ENCODE measurements at places on chromosomes 2 and 18. TPM values are rescaled to one million over a fixed set of nuclear protein-coding genes. Genes with fewer than 3 reads are reported as not detected.

ZAP70 gene
- not detected for total RNA-seq

FSIP2 gene
- total RNA-seq = 0.21 TPM

IGFBP5 gene
- 3.4 TPM for total RNA-seq

AFF3 gene
- not detected for total RNA-seq

SLC4A5 gene
- 0.24 TPM for total RNA-seq

LYPD6B gene
- 4.6 TPM for total RNA-seq

ABCB11 gene
- not detected for total RNA-seq

ABCG5 gene
- total RNA-seq = not detected

RESP18 gene
- total RNA-seq = not detected

MOCOS gene
- 15.9 TPM for total RNA-seq

TNFAIP6 gene
- total RNA-seq = 6.0 TPM

C2orf78 gene
- not detected for total RNA-seq

YIPF4 gene
- total RNA-seq = 27.1 TPM

REG3A gene
- not detected for total RNA-seq

SULT1C4 gene
- total RNA-seq = 4.8 TPM

SLC8A1 gene
- total RNA-seq = 3.6 TPM

VWA3B gene
- not detected for total RNA-seq

SP3 gene
- 130 TPM for total RNA-seq

TMEM150A gene
- total RNA-seq = 12.8 TPM

GPR17 gene
- not detected for total RNA-seq

TRIM43 gene
- not detected for total RNA-seq

SLC9A2 gene
- under 0.01 TPM for total RNA-seq

LOXHD1 gene
- not detected for total RNA-seq
